ENCODE measurements at places on chromosomes 7 and 10. TPM values are rescaled to one million over a fixed set of nuclear protein-coding genes. Genes with fewer than 3 reads are reported as not detected.

GRCh38 chr10:119288574-119289001, 81.2 kb downstream of the GRK5 start:
- DNase-seq: no peak

- no peak for DNase-seq
Observed at GRCh38 chr10:96502561-96503282, 11.0 kb downstream of the TLL2 start.

Gene BMPR1A
- polyA plus RNA-seq: 63.2 TPM

GRCh38 chr10:12396567-12396966, 47.2 kb downstream of the CAMK1D start:
- no peak for DNase-seq

DNA sequence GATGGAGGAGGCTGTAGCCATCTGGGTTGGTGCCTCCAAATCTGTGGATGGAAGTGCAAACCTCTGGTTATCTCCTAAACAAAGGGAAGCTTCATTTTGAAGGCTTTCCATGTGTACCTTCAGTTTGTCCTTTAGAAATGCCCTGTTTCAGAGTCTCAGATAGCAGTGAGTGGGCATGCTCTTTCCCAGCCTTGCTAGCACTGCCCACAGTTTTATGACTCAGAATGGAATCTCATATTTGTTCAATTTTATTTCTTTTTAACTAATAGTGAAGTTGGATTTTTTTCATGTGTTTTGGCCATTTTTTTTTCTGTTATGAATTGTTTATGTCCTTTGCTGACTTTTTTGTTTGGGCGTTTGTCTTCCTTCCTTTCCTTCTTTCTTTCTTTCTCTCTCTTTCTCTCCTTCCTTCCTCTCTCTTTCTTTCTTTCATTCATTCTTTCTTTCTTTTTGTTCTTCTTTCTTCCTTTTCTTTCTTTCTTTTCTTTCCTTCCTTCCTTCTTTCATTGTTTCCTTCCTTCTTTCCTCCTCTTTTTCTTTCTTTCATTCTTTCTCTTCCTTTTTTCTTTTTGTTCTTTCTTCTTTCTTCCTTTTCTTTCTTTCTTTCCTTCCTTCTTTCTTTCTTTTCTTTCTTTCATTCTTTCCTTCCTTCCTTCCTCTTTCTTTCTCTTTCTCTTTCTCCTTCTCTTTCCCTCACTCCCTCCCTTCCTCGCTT, 25.6 kb downstream of the PRF1 start:
- no peak for DNase-seq

Gene RINT1
- polyA plus RNA-seq: 25.1 TPM

Gene PCLO
- polyA plus RNA-seq: 7.6 TPM

GRCh38 chr7:92115821-92116220, 18.5 kb downstream of the CYP51A1 start:
- no peak for DNase-seq

GRCh38 chr10:98041352-98042043, 11.1 kb upstream of the CRTAC1 start:
- DNase-seq: no peak

Gene STYXL1
- polyA plus RNA-seq: 58.3 TPM

Gene PPP1R3A
- not detected for polyA plus RNA-seq

DNA sequence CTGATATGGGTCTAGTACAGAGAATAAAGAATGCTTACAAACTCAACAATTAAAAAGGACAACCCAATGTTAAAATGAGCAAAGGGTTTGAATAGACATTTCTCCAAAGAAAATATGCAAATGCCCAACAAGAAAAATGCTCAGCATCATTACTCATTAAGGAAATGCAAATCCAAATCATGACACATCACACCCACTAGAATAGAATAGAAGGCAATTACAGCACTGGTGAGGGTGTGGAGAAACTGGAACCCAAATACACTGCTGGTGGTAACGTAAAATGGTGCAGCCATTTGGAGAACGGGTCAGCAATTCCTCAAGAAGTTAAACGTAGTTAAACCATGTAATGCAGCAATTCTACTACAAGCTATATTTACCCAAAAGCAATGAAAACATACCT, 53.8 kb downstream of the KDM7A start:
- no peak for DNase-seq

DNA sequence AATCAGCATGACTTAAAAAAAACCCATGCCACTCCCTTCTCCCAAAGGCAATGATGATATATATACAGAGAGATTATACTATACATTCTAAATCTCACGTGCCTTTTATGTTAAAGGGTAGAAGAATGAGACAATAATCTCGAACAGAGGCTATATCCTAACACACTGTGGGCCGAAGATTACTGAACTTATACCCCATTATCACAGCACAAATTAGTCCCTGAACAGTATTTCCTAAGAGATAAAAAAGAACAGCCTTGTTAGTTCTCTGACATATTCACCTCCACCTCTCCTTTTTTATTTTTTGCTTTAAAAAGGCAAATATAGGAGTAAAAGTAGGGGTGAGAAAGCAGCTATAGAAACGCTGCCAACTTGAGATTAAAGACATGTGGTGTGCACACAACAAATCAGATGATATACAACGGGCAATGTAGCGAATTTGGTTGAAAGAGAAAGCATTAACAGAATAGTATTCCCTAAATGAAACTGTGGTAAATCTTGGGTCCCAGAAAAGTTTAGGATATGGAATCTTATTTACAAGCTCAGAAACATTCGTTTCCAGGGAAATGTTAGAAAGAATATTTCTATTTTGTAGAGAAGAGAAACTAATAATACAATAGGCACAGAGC, 69.5 kb downstream of the JMJD1C start:
- no peak for DNase-seq

Gene KAZALD1
- polyA plus RNA-seq: 11.2 TPM

DNA sequence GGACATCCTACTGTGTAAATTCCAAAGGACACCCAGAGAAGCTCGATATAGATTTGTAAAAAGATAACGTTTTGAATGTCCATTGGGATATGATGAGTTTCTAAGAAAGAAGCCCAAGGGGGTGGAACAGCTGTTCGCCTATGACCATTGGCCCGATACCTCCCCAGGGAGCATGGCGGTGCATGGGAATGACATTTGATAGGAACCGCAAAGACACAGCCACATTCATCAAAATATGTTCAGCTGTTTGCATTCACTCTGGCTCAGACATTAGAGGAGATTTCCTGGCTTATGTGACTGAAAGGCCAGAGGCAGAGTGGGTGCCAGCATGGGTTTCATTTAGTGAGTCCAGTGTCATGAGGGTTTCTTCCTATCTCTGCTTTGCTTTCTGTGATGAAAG, 56.0 kb upstream of the BAIAP2L1 start:
- no peak for DNase-seq

Gene PRPS1L1
- polyA plus RNA-seq: not detected

Gene XRCC2
- 7.4 TPM for polyA plus RNA-seq

GRCh38 chr7:54215424-54215823, 326.8 kb upstream of the VSTM2A start:
- DNase-seq: no peak

DNA sequence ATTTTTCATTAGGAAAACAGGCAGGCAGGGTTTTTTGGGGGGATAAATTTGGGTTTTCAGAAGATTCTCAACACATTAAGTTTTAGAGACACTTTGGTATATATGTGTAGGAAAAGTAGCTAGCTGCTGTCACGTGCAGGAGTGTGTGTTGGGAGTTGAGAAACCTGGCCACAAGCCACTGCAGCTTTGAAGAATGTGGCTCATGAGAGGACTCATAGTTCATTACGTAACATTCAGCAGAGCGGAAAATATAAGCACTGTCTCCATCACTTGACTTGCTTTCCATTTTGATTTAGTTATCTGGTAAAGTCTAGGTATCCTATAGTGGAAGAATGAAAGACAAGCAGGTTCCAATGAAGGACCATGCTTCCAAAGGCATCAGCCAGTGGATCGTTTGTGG, 31.2 kb downstream of the SMNDC1 start:
- no peak for DNase-seq

DNA sequence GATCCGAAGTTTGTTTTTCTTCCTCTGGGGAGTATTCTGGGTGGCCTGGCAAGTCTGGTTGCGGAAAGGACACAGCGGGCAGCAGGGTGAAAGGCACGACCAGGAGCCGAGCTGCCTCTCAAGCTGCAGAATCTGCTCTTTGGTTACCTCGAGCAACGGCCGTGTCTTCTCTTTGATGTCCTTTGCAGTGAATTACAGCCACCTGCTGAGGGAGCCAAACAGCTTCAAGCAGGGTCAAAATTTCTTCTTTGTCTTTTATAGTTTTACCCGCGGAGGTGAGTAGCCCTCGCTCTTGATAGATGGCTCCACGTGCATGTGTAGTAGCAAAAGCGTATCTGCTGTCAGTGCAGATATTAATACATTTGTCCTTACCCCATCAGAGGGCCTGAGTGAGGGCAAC, 177.3 kb upstream of the MBL2 start:
- no peak for DNase-seq

DNA sequence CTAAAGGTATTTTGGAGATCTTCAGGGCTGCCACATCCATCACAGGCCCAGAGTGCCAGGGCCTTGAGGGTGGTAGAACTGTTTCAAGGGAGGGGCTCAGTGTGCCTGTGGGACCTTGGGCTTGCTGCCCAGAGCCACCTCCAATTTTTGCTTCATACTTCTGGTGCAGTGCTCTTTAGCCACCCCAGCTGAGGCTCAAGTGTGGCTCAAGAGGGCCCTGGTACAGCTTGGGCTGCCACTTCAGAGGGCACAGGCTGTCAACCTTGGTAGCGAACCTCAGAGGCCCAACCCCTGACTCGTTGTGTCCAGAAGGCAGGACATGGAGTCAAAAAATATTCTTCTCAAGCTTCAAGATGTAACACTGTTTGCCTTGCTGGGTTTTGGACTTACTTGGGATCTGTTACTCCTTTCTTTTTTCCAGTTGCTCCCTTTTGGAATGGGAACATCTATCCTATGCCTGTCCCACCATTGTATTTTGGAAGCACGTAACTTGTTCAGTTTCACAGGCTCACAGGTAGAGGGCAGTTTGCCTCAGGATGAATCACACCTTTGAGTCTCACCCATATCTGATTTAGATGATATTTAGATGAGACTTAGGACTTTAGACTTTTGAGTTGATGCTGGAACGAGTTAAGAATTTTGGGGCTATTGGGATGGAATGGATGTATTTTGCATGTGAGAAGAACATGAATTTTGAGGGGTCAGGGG, 224.8 kb downstream of the RPS24 start:
- DNase-seq: no peak

Gene GPR146
- 3.5 TPM for polyA plus RNA-seq

DNA sequence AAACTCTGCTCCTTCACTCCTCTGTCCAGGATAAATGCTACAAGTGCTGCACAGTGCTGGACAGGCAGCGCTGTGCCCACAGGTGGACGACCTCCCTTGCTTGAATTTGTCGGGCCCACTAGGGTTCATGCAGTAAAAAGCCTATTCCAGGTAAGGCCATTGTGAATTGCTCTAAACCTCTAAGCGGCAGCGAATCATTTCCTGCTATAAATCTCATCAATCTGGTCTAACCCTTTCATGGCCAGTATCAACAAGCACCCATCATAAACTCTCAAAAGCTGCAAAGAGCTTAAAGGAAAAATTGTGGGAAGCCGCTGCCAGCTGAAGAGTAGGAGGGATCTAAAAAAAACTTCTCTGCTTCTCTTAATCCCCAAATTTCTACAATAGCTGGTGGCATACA, 134.2 kb downstream of the SLC25A13 start:
- no peak for DNase-seq

GRCh38 chr7:100888291-100888987, 1.1 kb downstream of the UFSP1 start:
- no peak for DNase-seq

- no peak for DNase-seq
Observed at GRCh38 chr7:9621927-9622326, 1188.5 kb downstream of the NXPH1 start.

Gene TECPR1
- 16.5 TPM for polyA plus RNA-seq

Gene CALHM1
- polyA plus RNA-seq: 0.07 TPM

GRCh38 chr10:63438506-63439498, 27.0 kb downstream of the JMJD1C start:
- DNase-seq: no peak

Gene GPC2
- 9.9 TPM for polyA plus RNA-seq

- DNase-seq: no peak
Observed at GRCh38 chr10:59433720-59434428, 71.5 kb upstream of the FAM13C start.

DNA sequence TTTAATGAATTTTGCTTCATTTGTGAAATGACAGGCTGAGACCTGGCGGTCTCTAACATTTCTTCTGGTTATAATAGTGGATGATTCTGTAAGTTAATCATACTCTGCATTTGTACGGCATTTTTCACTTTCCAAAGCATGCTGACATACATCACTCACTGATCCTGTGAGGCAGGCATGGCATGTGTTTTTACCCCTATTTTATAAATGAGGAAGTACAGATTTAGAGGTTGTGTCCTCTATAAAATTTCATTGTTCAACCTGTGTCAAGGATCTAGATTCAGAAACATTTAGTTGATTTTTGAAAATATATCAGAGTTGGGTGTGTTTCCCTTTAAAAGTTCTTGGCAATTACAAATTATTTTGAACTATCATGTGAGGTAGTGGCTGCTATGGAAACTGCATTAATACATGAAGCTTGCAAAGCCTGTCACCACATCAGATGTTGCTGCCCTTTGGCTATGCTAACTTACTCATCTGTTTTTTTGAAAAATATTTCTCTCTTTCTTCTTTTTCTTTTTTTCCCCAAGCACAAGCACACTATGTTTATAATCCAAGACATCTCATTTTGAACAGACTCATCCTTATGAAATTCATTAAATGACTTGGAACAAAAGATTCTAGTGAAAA, 172.7 kb downstream of the GNAI1 start:
- DNase-seq: no peak

DNA sequence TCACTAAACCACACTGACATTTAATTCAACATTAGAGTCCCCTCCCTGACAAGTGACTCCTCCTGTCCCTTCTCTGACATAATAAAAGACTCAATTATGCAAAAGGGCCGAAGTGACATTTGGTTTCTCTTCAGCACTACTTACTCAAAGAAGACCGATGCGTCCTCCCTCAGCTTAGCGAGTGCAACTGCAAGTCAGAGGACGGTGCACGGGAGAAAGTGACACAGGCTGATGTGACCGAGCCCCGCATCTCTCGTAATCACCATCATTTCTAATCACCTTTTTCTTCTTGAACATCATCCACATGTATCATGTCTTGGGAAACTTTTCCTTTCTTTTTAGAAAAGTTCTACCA, 155.7 kb downstream of the TCERG1L start:
- no peak for DNase-seq

DNA sequence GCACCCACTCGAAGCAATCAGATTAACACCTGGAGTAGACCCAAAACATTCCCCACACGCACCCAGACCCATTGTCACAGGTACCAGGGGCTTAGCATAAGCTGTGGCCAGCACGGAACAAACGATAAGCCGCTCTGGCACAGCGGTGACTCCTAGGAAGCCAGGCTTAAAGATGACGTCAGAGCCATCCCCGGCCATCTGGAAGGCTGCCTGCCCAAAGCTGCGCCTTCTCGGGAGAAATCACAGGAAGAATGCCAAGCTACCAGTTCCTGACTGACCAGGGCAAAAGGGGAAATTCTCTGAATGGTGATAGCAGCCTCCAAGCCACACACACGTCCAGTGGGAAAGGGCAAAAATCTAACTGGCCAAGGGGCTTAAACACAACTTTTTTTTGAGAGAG, 13.0 kb upstream of the WIPI2 start:
- no peak for DNase-seq

GRCh38 chr7:78523930-78524329, 725.4 kb downstream of the PHTF2 start:
- no peak for DNase-seq

GRCh38 chr7:70347463-70348254, 749.4 kb downstream of the AUTS2 start:
- DNase-seq: no peak

Data from right renal pelvis (tissue), 4 donors.